CD8-positive, alpha-beta memory T cell (primary cell): ENCODE measurements at places on chromosomes 16 and 17. TPM values are rescaled to one million over a fixed set of nuclear protein-coding genes. Genes with fewer than 3 reads are reported as not detected.
A peak's percentile ranks its signal among the peaks of the same experiment; 100 is the strongest.

DNA sequence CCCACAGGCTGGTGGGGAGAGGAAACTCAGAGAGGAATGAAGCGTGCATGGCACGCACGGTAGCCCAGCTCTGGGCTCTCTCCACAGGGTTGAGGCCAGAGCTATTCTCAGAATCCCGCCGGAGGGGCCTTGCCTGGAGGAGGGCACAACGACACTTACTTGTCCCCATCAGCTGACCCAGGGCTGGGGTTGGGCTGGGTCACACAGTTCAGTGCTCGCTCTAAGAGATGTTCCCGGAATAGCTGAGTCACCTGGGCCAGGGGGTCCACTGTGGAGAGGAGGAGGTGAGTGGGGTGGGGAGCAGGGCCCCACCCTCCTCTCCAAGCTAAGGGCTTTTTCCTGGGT is 21.8 kb downstream of the SREBF1 start:
- H3K4me1 ChIP-seq = peaks cover 20% of the 10 kb centered on the region
- H3K27me3 ChIP-seq = no peaks in the 10 kb centered on the region
- H3K36me3 ChIP-seq = peaks cover 20% of the 10 kb centered on the region
- H3K4me3 ChIP-seq = no peak overlapping the region
- H3K27ac ChIP-seq = no peak overlapping the region
- no peak for DNase-seq

- no peaks in the 10 kb centered on the region for H3K4me1 ChIP-seq
- H3K27ac ChIP-seq = no peak overlapping the region
- no peak for DNase-seq
- no peak overlapping the region for H3K4me3 ChIP-seq
Measured at GRCh38 chr17:63042256-63042812, 76.3 kb downstream of the TANC2 start.

GRCh38 chr17:76540381-76541300 is 797 bp downstream of the PRCD start:
- H3K4me3 ChIP-seq = no peak overlapping the region
- H3K4me1 ChIP-seq = no peaks in the 10 kb centered on the region
- H3K36me3 ChIP-seq = no peaks in the 10 kb centered on the region
- H3K27me3 ChIP-seq = peaks cover 22% of the 10 kb centered on the region
- H3K27ac ChIP-seq = no peak overlapping the region

DNA sequence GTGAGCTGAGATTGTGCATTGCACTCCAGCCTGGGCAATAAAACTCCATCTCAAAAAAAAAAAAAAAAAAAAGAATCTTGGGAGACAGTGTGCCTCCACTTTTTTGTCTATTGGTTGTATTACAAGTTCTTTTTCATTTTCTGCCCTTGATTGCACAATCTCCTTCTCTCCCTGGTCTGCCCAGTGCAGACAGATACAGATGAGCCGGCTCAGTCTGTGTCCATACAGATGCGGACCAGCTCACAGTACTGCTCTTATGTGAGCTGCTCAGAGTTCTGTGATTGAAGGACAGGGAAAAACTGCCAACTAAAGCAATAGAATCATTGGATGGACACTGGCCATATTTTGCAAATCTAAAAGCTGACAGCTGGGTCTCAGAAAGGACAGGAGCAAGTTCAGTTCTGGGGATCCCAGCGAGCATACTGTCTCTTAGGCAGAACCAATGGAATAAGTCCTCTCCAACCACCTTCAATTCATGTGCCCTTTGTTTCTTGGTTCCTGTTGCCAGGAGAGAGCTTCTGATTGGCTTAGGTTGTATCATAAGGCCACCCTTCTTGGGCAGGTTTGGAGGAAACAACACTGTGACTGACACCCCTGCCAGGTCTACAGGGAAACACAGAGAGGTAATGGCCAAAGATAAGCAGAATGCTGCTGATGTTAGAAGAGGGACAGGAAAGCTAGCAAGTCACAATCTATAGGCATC is 495.6 kb upstream of the HSBP1 start:
- H3K27ac ChIP-seq = no peak overlapping the region
- no peaks in the 10 kb centered on the region for H3K36me3 ChIP-seq
- no peak for DNase-seq
- H3K4me1 ChIP-seq = no peaks in the 10 kb centered on the region
- H3K4me3 ChIP-seq = no peak overlapping the region

DNA sequence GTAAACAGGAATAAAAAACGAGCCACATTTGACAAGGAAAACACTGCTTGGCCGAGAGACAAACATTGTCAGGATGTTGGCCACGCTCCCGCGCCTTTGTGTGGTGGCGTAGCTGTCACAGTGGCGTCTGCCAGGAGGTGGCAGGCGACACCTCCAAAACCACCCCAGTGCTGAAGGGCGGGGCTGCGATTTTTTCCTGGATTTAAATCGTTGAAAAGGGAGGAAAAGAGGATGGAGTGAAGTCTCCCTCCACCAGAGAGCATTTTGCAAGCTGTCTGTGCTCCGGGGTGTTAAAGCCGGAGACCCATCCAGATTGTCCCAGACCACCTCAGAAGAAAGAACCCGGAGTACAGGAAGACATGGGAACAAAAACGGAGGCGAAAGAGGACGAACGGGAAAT is 12.7 kb downstream of the MRM3 start:
- no peaks in the 10 kb centered on the region for H3K27me3 ChIP-seq
- H3K4me1 ChIP-seq = no peaks in the 10 kb centered on the region
- no peak overlapping the region for H3K4me3 ChIP-seq
- H3K27ac ChIP-seq = no peak overlapping the region

- peaks cover 30% of the 10 kb centered on the region for H3K27me3 ChIP-seq
- peaks cover 9% of the 10 kb centered on the region for H3K36me3 ChIP-seq
Measured at GRCh38 chr17:40812639-40813038, 9.8 kb downstream of the KRT10 start.

GRCh38 chr16:66426112-66427035 is 721 bp upstream of the BEAN1 start:
- peaks cover 30% of the 10 kb centered on the region for H3K27me3 ChIP-seq
- DNase-seq = peak; percentile 11
- H3K4me1 ChIP-seq = no peaks in the 10 kb centered on the region
- H3K27ac ChIP-seq = no peak overlapping the region
- no peak overlapping the region for H3K4me3 ChIP-seq
- no peaks in the 10 kb centered on the region for H3K36me3 ChIP-seq

- H3K4me1 ChIP-seq = peaks cover 19% of the 10 kb centered on the region
- peaks cover 64% of the 10 kb centered on the region for H3K27me3 ChIP-seq
- DNase-seq = no peak
- no peaks in the 10 kb centered on the region for H3K36me3 ChIP-seq
- no peak overlapping the region for H3K4me3 ChIP-seq
Measured at GRCh38 chr16:3180445-3180878, 7.5 kb upstream of the OR1F1 start.

DNA sequence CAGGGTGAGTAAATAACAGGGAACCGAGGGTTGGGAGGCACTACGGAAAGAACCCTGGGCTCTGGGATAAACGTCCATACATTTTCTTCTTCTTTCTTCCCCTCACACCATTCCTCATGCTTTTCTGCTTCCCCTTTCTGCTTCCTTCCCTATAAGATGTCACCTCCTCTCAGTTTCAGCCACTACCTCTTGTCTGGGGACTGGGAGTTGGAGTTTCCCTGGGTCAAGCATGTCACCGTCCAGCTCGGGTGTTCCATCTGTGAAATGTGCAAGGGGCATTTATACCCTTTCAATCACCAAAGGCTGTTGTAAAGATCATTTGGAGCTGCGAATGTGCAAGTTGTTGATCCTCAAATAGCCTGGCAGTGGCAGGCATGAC is 17.5 kb upstream of the CCL22 start:
- H3K27me3 ChIP-seq = peaks cover 10% of the 10 kb centered on the region
- no peaks in the 10 kb centered on the region for H3K36me3 ChIP-seq
- H3K27ac ChIP-seq = no peak overlapping the region
- no peak overlapping the region for H3K4me3 ChIP-seq

DNA sequence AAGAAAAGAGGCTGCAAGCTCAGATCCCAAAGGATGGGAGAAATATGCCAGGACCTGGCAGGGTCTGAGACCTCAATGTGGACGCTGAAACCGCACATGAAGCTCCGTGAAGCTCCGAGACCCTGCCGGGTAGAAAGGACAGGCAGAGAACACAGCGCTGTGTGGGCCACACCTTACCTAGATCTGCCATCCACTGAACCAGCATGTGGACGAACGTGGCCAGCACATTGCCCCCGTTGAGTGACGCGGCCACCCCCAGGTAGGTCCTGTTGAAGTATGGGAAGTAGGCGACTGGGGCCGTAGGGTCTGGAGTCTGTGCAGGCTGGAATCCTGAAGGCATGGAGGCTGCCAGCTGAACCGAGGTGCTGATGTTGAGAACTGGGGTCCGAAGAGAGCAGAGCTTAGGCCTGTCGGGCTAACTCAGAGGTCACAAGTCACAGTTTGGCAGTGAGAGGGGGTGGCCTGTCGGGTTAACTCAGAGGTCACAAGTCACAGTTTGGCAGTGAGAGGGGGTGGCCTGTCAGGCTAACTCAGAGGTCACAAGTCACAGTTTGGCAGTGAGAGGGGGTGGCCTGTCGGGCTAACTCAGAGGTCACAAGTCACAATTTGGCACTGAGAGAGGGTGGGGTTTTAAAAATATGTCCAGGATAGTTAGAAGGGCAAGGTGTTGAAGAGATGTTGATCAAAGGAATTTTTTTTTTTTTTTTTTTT is 6.1 kb upstream of the TRPV1 start:
- no peaks in the 10 kb centered on the region for H3K27me3 ChIP-seq
- H3K4me3 ChIP-seq = no peak overlapping the region
- H3K4me1 ChIP-seq = no peaks in the 10 kb centered on the region
- H3K36me3 ChIP-seq = peaks cover 11% of the 10 kb centered on the region
- H3K27ac ChIP-seq = no peak overlapping the region

GRCh38 chr17:76969598-76970172 is 101.5 kb downstream of the MGAT5B start:
- H3K36me3 ChIP-seq = no peaks in the 10 kb centered on the region
- no peak overlapping the region for H3K27ac ChIP-seq
- peaks cover 10% of the 10 kb centered on the region for H3K4me1 ChIP-seq
- no peaks in the 10 kb centered on the region for H3K27me3 ChIP-seq
- peak overlapping the region; percentile 68 for H3K4me3 ChIP-seq

- peaks cover 72% of the 10 kb centered on the region for H3K4me1 ChIP-seq
- peaks cover 16% of the 10 kb centered on the region for H3K36me3 ChIP-seq
- no peaks in the 10 kb centered on the region for H3K27me3 ChIP-seq
- peak overlapping the region; percentile 69 for H3K4me3 ChIP-seq
- H3K27ac ChIP-seq = peak overlapping the region; percentile 76
Measured at GRCh38 chr17:38872671-38873385, 3.0 kb downstream of the LASP1 start.

- H3K36me3 ChIP-seq = no peaks in the 10 kb centered on the region
- no peak overlapping the region for H3K27ac ChIP-seq
- peaks cover 11% of the 10 kb centered on the region for H3K4me1 ChIP-seq
- no peak overlapping the region for H3K4me3 ChIP-seq
Measured at GRCh38 chr17:70172449-70172848, 3.1 kb downstream of the KCNJ2 start.

DNA sequence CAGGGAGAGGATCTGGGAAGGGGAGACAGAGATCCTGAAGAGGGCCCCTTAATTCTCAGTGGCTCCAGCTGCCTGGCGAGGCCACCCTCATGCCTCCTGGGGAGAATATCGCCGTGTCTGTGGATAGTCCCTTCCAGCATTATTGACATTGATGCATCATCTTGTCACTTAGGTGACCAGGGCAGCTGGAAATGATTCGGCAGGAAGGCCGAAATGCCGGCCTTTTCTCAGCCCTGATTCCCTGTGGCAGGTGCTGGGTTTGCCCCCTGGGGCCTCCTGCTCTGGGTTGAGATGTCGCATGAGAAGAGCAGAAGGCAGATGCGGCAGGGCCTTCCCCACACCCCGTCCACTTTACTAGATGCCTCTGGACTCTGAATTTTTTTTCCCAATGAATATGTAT is 89.5 kb downstream of the RAP1GAP2 start:
- H3K27me3 ChIP-seq = no peaks in the 10 kb centered on the region
- H3K4me3 ChIP-seq = no peak overlapping the region

GRCh38 chr17:15651583-15652110 is 32.1 kb upstream of the FBXW10B start:
- H3K27me3 ChIP-seq = no peaks in the 10 kb centered on the region
- H3K4me3 ChIP-seq = no peak overlapping the region
- H3K36me3 ChIP-seq = no peaks in the 10 kb centered on the region
- no peaks in the 10 kb centered on the region for H3K4me1 ChIP-seq
- DNase-seq = no peak

DNA sequence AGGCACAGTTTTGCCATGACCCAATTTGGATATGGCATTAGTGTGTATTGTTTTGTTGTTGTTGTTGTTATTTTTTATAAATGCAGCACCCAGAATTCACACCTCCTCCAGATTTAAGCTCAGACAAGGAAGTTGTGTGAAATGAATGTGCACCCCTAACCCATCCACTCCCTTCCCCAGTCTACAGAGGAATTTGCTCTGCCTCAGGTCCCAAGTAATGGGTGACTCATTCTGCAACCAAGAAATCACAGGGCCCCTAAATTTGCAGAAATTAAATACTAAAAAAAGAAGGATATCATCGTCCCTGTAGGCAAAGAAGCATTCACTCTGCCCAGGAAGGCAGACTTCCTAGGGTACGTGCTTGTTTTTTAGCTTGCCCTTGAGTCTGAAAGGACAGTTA is 62.3 kb downstream of the CLEC16A start:
- DNase-seq = no peak
- H3K36me3 ChIP-seq = no peaks in the 10 kb centered on the region
- H3K27me3 ChIP-seq = no peaks in the 10 kb centered on the region
- no peak overlapping the region for H3K4me3 ChIP-seq

DNA sequence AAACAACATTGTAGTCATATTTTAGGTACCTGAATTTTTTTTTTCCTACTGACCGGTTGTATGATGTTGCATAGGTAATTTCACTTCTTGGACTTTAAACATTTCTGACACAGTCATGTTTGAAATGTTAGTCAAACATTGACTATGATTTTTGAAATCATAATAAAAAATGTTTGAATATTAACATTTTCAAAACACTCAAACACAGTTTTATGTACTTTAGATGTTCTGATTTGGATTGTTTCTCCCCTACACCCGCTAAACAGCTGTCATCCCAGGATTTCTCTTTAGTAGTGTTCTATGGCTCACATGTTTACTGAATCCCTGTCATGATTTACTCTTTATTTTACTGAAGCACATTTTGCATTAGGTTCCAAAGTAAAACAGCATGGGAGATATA is 102.9 kb upstream of the NPEPPS start:
- H3K4me1 ChIP-seq = no peaks in the 10 kb centered on the region
- no peak for DNase-seq
- H3K4me3 ChIP-seq = no peak overlapping the region
- no peaks in the 10 kb centered on the region for H3K27me3 ChIP-seq

GRCh38 chr16:72975809-72976437 is 72.0 kb downstream of the ZFHX3 start:
- H3K27ac ChIP-seq = no peak overlapping the region
- H3K27me3 ChIP-seq = no peaks in the 10 kb centered on the region
- H3K4me3 ChIP-seq = no peak overlapping the region

GRCh38 chr17:35212668-35213067 is 18.5 kb upstream of the SLC35G3 start:
- H3K4me1 ChIP-seq = peaks cover 84% of the 10 kb centered on the region
- no peak for DNase-seq
- no peaks in the 10 kb centered on the region for H3K27me3 ChIP-seq
- no peaks in the 10 kb centered on the region for H3K36me3 ChIP-seq
- no peak overlapping the region for H3K27ac ChIP-seq
- peak overlapping the region; percentile 61 for H3K4me3 ChIP-seq

GRCh38 chr16:25827709-25828108 is 135.9 kb downstream of the HS3ST4 start:
- H3K4me1 ChIP-seq = no peaks in the 10 kb centered on the region
- no peaks in the 10 kb centered on the region for H3K36me3 ChIP-seq
- no peaks in the 10 kb centered on the region for H3K27me3 ChIP-seq
- H3K27ac ChIP-seq = no peak overlapping the region
- H3K4me3 ChIP-seq = no peak overlapping the region

Gene KCNJ18
- not detected for total RNA-seq

Gene LCMT1
- 43.8 TPM for total RNA-seq

Gene TLCD2
- total RNA-seq = 0.22 TPM
